Progenitor cell of endocrine pancreas (in vitro differentiated cells): ENCODE measurements at places on chromosomes 3 and 15.

- no peak for DNase-seq
These were observed 7.9 kb downstream of the RAP2B start for GRCh38 chr3:153169793-153170383.

- no peak for DNase-seq
These were observed 71.4 kb downstream of the GHSR start for GRCh38 chr3:172376881-172377280.

DNA sequence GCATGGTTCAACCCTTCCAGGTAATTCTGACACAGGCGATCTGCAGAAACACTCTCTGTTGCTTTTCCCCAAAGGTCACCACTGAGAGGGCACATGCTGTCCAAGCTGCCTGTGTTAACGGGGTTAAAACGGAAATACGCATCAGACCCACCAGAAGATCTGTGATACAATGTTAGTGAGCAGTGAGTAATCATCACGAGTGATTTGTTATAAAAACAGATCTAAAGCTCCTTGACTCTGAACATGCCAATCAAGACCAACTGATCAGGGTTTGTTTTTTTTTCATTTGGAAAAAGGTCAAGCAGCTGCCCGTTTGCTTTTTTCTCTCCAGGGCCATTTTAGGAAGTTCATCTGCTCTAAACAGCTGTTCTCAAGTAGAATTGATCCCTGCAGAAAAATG, 43.2 kb downstream of the FGF12 start:
- DNase-seq, result no peak

GRCh38 chr3:49098429-49098828, 4.6 kb upstream of the QRICH1 start:
- DNase-seq, result no peak

DNA sequence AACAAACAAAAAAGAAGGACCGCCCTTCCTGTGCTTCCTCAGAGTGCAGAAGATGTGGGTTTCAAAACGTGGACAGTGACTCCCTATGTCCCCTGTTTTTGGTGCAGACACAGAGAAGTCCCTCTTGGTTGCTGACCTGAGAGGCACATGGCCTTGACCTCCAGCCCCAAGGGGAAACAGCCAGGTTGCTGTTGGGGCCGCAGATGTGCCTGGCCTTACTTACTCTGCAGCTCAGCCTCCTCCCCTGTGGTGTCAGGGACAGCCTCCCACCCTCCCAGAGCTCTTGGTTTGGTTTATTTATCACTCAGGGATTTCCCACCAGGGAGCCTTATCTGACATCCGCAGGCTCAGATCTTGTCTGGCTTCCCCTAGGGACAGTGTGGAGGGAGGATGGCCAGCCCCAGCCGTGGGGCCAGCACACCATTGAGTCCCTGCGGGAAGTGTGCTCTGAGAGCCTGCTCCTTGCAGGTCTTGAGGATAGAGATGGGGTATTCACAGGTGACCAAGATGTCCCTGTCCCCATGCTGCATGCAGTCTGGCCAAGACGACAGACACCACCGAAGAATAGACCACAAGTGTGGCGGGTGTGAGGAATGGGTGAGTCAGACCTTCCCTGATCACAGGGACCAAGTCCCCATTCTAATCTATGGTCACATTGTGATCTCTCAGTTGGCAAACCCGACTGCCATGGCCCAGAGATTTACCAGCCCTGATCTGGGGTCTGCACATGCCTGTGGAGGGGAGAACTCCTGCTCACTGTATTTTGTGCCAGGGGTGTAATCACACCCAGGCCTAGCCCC, 134.3 kb upstream of the ABHD17C start:
- DNase-seq, result no peak

GRCh38 chr15:91499774-91500383, 353.6 kb upstream of the SLCO3A1 start:
- DNase-seq, result no peak

GRCh38 chr15:81983497-81983896, 62.3 kb downstream of the MEX3B start:
- DNase-seq, result no peak

DNA sequence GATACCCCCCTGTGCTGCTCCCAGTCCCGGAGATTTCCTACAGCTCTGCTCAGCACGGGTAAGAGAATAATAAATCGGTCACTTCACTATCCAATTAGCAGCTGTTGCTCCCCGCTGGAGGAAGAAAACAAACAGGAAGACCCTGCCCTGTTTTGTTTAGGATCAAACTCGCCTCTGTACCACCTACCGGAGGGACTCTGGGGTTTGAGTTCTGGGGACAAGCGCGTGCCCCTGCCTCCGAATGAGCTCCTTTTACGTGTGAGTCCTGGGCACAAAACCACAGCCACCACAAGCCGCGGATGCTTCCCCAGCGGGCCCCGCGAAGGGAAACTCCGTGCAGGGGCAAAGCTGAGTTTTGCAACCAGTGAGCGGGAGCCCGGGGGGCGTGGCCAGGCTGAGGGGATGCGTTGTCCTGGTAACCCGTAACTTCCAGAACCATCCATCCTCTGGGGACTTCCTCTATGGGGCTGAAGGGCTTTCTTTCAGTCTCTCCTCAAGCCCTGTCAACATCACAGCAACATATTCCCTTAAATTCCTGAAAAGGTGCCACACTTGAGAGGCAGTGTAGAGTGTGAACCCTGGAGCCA, 315.7 kb upstream of the PROK2 start:
- DNase-seq, result peak; percentile 29

DNA sequence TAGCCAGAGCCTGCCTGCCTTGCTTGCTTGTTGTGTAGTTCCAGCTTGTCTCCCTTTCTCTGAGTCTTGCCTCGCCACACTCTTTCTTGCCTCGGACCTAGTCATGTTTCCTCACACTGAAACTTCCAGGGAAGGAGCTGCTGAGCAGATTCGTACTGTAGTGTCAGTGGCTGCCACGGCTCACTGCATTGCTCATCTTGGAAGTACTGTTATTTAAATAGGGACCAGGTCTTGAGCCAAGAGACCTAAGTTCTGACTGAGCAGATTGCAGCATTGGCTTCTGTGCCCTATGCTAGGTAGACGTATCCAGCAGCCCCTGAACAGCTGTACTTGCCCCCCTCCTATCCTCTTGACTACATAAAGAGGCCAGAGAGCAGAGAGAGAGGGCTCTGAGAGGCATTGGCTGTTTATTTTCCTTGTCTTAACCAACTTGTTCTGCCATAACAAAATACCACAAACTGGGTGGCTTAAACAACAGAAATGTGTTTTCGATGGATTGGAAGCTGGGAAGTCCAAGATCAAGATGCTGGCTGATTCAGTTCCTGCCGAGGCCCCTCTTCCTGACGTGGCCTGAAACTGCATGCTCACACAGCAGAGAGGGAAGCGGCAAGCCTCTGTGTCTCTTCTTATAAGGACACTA, 5.8 kb upstream of the RARRES1 start:
- no peak for DNase-seq

GRCh38 chr3:193798051-193798450, 205.0 kb downstream of the OPA1 start:
- DNase-seq, result no peak

GRCh38 chr3:22704571-22705354, 498.4 kb upstream of the UBE2E2 start:
- DNase-seq, result no peak

DNA sequence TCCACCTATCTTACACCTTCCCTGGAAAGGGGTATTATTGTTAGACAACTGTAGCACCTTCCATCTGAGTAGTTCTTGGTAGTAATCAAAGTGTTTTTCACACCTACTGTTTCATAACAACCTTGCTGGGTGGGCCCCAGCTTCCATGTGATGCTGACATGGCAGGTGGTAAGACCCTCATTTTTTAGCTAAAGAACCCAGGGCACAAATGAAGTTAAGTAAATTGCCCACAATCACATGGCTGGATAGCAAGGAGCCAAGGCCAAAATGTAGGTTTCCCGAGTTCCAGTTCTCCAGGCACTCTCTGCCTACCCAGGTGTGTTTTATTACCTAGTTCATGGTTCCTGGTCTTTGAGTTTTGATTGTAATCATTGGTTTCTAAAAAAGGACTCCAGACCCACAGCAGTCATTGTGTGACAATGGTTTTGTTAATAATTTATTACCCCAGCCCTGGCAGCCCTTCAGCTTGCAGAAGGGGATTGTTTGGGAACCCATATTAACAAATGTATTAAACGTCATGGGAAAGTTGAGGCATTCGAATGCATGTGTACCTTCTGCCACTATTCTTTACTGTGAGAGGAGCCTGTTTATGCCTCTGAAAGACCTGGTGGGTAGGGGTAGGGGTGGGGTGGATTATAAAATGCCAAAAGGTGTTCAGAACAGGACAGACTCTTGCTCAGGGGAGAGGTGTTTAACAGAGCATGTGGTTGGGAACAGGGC, 222.2 kb upstream of the BHLHE40 start:
- DNase-seq, result no peak

GRCh38 chr3:43146599-43146998, 40.7 kb upstream of the POMGNT2 start:
- no peak for DNase-seq

DNA sequence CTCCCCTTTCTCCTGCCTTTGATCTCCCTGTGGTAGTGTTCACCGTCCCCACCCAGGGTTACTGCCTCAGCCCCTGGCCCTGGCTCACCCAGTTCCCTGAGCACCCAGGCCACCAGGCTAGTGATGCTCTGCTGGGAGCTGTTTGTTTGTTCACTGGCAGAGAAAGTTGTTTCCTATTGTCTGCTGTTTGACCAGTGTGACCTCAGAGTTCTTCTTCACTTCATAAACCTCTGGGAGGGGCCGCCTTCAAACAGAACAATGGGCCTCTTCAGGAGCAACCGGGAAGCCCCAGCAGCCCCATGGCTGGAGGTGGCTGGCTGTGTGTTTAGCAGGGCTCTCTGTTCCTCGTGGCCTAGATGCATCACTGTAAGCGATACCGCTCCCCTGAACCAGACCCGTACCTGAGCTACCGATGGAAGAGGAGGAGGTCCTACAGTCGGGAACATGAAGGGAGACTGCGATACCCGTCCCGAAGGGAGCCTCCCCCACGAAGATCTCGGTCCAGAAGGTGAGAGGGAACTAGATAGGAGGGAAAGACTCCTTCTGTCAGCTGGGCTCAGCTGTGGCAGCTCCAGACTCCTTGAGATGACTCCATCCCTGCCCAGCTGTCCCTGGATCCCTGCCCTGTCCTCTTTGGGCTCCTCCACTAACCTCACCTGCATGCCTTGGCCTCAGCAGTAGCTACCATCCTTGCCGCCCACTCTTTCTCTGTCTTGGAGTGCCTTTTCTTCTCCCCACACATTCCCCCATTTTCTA, 3.4 kb downstream of the CLK3 start:
- DNase-seq, result no peak

- DNase-seq, result no peak
These were observed 59.2 kb upstream of the OSBPL11 start for GRCh38 chr3:125654526-125654925.

DNA sequence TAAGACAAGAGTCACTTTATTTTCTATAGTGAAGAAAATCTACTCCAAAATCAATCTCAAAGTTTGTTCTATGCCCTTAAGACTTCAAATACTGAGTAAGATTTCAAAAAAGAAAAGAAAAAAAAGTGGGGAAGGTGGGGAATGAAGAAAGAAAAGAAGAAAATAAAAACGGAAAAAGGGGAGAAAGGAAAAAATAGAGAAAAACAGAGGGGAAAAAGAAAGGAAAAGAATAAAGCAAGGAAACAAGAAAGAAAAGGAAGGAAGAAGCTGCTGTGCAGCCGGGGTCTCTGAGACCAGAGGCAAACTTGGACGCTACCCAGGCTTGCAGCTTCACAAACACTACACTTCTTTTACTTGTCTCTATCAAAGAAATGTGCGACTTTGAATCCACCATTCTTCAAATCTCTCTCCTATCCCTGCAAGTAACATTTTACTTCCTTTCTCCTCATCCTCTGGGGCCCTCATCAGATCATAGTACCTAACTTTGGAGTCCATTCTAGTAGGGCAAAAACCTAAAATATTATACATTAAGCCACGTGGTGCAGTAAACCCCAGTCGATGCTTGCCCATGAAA, 279.8 kb downstream of the FOXP1 start:
- DNase-seq, result no peak

- no peak for DNase-seq
These were observed 238.6 kb upstream of the SOX14 start for GRCh38 chr3:137525471-137525870.

DNA sequence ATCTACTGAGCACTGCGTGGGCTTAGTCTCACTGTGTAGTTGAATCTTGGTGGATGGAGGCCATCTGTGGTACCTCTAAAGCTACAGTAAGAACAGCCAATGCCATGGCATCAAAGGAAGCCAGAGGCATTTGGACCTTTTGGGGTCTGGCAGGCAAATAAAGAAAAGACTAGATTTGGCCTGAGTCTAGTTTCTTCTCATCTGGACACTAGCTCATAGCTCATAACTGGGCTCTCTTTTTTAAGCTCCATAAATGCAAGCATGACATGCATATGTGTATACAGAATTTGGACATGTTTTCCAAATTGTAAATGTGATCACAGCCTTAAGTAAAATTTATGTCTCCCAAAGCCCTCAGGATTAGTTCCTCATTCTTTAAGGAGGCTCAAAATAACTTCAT, 107.5 kb downstream of the CNTN6 start:
- no peak for DNase-seq

- DNase-seq, result no peak
These were observed 77.7 kb upstream of the LIMD1 start for GRCh38 chr3:45516829-45517228.

- DNase-seq, result no peak
These were observed 689.9 kb downstream of the TUSC7 start for GRCh38 chr3:117399311-117400078.

- no peak for DNase-seq
These were observed 74.9 kb downstream of the TIPARP start for GRCh38 chr3:156749244-156749643.

DNA sequence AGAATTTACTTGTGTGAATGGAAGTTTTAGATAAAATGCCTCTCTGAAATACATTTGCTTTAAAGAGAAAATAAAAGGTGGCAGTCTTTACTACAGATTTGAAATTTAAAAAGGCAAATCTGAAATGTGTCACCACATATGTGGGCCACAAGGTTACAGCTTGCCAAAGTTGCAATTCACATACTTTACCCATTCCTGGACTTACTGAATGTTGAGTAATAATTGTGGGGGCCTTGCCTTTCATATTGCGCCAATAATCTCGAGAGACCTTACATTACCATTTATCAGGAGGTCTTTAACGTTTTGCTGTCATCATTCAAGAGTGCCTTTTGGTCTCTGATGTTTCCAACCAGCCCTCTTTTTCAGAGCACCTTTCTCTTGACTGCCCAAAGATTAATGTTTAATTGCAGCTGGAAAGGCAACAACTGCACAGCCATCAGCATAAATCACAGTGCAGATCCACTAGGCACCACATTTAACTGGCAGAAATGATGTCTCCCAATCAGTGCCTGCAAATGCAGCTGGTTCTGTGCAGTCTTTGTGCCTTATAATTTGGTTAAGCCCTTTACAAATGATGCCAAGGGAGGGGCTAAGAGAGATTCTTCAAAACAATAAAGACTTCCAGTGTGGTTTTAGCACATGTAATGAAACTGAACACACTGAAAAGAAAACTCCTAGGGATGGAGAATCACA, 206.8 kb downstream of the MAGI1 start:
- DNase-seq, result no peak

GRCh38 chr3:162665684-162666391, 1169.2 kb downstream of the OTOL1 start:
- no peak for DNase-seq
